Suppressor macrophage treated with lipopolysaccharide for 4 hours (primary cell): ENCODE measurements at places on chromosomes 12 and 14.

- no peak for DNase-seq
These were observed 17.6 kb downstream of the MON2 start for GRCh38 chr12:62484233-62484632.

DNA sequence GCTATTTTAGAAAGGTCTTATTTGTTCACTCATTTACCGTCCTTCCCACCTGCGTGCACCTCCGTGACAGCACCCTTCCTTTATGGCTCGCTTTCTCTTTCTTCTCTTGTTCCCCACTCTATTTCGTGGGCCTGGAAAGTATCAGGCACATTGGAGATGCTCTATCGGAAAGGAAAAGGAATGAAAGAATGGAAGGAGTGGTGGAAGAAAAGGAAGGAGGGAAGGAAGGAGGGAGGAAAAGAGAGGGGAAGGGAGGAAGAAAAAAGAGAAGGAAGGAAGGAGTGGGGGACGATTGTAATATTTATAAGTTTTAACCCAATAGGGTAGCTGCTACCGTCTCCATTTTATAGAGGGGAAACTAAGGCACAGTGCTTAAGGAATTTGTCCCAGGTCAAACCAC is 363.4 kb downstream of the CACNA1C start:
- DNase-seq: no peak

DNA sequence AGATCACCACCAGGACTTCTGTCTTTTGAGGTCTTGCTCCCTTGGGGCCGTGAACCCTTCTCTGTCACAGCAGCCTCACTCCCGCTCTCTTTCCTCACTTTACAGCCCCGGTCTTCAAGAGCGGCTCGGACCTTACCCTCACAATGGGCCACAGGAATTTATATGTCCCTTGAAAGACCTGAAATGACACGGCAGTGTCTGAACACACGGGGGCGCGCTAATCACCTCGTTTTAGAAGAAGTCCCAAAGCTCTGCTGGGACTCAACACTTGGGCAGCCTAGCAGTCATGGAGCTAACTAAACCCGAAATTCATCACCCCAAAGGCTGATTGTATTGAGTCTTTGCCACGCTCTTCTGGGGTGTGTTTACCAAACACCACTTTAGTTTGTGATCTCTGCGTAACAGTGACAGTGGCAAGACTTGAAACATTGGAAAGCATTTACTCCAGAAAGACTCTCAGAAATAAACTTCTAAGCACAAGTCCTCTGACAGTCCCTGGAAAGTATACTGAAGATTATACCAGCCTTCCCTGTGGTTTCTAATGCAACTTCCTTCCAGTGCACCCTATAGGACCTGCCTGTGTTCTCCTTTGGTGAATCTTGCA is 29.0 kb downstream of the SERPINA11 start:
- peak; percentile 83 for DNase-seq

GRCh38 chr12:108120863-108121165 is 8.3 kb upstream of the WSCD2 start:
- DNase-seq: no peak

GRCh38 chr14:71319666-71320065 is 412.4 kb downstream of the PCNX1 start:
- DNase-seq: no peak

GRCh38 chr12:39752482-39753137 is 133.0 kb upstream of the ABCD2 start:
- DNase-seq: no peak

DNA sequence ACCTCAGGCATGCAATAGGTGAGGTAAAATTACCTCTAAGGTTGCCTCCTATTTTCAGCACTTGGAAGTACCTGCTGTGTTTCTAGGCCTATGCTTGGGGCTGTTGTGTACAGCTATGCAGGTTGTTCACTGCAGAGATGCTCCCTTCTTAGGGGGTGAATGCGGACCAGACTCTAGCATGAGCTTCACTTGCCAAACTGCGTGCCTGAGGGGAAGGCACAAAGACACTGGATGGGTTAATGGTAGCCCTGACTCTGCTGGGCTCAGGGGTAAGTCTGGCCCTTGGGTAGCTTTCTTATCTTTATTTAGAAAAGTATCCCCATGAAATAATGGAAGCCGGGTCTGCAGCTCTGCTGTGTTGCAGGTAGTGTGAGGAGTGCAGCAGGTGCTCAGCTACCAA is 35.7 kb downstream of the B4GALNT3 start:
- DNase-seq: no peak

- peak; percentile 85 for DNase-seq
These were observed 585 bp downstream of the GPATCH2L start for GRCh38 chr14:76152333-76152681.

GRCh38 chr14:72889366-72889765 is 4.5 kb downstream of the DPF3 start:
- DNase-seq: no peak

DNA sequence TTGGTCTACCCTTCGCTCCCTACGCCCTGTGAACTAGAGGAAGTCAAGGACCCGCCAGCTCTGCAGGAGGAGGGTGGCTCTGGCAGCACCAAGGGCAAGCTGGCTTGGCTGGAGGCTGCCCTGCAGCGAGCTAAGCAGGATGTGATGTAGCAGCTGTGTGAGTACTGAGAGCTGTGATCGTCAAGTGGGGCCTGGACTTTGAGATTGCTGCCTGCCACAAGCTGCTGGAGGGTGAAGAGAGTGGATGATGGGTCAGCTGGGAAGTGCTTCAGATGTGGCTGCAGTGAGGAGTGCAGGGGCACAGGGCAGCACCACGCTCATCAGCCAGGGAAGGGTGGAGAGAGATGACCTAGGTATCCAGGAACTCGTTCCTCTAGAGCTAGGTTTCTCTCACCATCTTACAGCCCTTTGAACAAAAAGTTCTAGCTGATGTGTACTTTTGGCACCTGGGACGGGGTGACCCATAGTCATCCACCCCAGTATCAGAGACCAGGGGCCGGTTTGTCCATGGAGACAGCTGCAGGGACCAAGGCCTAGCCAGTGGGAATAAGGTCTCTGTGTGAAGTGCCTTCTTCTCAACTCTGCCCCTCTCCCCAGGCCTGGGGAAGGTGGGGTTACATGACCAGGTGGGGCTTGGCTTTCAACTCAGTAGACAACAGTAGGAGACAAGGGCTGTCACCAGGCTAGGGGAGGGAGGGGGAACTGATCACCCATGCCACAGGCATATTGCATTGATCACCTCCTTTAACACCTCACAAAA is 3.2 kb downstream of the KRT86 start:
- no peak for DNase-seq

DNA sequence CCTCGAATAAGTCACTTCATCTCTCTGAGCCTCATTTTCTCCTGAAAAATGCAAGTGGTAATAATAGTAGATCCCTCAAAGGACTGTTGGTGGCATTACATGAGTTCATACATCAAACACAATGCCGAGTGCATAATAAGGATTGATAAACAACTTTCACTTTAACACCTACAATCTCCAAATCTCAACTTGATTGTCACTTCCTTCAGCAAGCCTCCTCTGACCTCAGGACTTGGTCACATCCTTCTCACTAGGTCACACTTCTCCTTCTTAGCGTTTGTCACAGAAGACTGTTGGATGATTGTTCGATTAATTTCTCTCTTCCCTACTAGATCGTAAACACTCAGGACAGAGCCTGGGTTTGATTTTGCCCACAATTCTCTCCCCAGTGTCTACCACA is 7.9 kb upstream of the PRKAB1 start:
- DNase-seq: peak; percentile 37

GRCh38 chr12:41881891-41882805 is 262.5 kb downstream of the GXYLT1 start:
- no peak for DNase-seq

DNA sequence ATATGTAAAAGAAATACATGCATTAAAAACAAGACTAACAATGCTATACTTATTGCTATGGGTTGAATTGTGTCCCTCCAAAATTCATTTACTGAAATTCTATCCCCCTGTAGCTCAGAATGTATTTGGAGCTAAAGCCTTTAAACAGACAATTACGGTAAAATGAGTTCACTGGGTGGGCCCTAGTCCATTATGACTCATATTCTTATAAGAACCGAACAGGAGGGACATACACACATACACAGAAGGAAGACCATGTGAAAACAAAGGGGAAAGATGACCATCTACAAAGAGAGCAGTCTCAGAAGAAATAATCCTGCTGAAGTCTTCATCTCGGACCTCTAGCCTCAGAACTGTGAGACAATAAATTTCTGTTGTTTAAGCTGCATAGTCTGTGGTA is 77.1 kb upstream of the ANKS1B start:
- DNase-seq: no peak
